ENCODE measurements at places on chromosomes 1 and 21.

DNA sequence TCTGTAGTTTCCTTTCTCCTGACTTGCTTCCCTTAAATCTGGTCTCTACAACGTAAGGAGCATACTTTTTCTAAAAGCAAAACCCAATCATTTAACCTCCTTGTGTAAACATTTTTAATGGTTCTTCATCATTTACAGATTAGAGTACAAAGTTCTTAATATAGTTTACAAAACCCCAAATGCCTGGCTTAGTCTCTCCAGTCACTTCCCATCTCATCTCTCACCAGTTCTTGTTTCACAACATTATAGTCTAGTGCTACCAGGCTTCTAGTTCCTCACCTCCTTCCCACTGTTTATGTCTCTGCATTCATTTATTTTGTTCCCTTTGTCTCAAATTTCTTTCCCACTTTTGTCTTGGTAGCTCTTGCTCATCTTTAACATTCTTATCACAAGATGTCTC is 168.4 kb downstream of the FASLG start:
- DNase-seq, result no peak

- DNase-seq, result no peak
Measured at GRCh38 chr21:26544201-26544775, 28.8 kb downstream of the CYYR1 start.

GRCh38 chr1:62438163-62438562 is 1.3 kb downstream of the USP1 start:
- no peak for DNase-seq

DNA sequence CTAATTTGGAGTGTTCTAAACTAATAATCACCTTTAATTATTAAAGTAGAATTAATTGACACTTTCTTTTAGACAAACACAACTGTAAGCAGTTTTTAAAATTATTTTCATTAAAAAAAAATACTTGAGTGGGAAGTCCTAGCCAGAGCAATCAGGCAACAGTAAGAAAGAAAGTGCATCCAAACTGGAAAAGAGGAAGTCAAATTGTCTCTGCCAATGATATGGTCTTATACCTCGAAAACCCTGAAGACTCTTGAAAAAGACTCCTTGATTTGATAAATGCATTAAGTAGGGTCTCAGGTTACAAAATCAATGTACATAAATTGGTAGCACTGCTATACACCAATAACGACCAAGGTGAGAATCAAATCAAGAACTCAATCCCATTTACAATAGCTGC is 83.0 kb upstream of the GADD45A start:
- DNase-seq, result no peak

DNA sequence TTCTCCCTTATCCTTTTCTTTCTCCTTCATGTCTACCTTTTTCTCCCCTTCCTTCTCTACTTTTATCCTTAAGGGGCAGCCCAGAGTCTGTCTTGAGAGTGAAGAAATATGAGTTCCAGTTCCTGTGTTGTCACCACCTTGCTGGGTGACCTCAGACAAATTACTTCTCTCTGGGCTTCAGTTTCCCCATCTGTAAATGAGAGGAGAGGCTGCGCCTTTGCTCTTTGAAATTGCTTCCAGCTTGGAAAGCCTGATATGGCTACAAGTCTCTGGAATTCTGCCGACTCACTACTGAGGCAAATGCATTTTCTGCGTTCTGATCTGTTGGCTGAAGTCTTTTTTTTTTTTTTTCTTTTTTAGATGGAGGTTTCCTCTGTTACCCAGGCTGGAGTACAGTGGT is 119.2 kb downstream of the SYF2 start:
- no peak for DNase-seq

DNA sequence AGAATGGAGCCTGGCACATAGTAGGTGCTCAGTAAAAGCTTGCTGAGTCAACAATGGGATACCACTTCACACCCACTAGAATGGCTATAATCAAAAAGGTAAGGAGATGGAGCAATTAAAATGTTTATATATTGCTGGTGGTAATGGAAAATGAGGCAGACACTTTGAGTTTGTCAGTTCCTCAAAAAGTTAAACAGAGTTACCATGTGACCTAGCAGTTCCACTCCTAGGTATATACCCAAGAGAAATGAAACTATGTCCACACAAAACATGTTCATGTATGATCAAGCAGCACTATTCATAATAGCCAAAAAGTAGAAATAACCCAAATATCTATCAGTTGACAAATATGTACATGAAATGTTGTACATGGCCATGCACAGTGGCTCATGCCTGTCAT is 74.8 kb upstream of the ECE1 start:
- DNase-seq, result no peak

GRCh38 chr21:42618707-42619102 is 34.7 kb upstream of the PDE9A start:
- no peak for DNase-seq

DNA sequence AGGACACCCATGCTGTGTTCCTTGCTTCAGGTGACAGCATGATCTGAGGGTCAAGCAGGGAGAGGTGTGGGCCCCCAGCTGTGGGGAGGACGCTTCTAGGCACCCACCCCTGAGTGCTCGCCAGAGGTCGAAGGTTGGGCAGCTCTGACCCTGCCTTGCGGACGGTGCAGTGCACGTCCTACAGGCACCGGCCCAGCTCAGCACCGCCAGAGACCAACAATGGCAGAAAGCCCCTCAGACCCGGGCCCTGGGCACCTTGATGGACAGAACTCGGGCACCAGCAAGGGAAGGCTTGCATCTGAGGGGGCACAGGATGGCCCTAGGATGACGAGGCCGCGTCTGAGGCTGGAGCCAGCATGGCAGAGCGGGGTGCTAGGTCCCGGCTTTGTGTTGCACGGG is 24.7 kb downstream of the NADK start:
- DNase-seq, result peak; percentile 16

- peak; percentile 27 for DNase-seq
Measured at GRCh38 chr1:2238361-2239012, 10.4 kb downstream of the SKI start.

- DNase-seq, result no peak
Measured at GRCh38 chr1:200890818-200891773, 3.6 kb upstream of the INAVA start.

DNA sequence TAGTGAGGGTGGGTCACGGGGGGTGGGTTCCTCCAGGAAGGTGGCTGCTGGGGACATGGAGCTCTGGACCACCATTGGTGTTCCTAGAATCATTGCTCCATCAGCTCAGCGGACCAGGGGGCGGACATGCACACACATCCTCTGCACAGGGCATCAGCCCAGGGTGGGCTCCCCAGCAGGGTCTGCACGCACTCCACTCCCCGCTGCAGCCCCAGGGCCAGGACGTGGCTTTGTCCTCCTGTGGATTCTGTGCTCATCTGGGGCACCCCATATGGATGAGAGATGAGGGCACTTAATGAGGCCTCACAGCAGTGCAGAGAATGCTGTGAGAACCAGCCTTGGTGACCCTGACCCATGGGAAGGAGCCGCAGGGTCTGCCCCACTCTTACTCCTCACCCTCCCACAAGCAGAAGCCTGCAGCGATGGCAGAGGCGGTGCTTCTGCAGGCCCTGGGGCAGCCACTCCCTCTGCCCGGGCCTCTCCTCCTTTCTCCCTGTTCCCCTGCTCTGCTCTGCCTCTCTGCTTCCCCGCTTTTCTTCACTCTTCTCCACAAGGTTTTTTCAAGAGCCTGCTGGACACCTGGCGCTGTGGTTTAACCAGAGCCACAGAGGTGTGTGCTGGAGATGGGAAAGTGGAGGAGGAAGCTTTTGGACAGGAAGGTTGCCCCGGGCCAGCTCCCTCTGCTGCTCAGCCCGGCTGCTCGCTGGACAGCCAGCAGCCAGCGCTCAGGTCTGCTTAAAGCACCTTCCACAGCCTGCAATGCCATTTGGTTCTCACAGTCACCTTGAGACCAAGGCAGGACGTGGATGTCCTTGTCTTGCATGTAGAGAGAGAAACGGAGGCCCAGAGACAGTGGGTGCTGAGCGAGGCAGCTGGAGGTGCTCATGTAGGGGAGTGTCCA is 26.3 kb upstream of the PCBP3 start:
- DNase-seq, result no peak

GRCh38 chr1:57474137-57474750 is 50.4 kb upstream of the DAB1 start:
- no peak for DNase-seq

- no peak for DNase-seq
Measured at GRCh38 chr1:242147096-242147976, 148.4 kb upstream of the MAP1LC3C start.

DNA sequence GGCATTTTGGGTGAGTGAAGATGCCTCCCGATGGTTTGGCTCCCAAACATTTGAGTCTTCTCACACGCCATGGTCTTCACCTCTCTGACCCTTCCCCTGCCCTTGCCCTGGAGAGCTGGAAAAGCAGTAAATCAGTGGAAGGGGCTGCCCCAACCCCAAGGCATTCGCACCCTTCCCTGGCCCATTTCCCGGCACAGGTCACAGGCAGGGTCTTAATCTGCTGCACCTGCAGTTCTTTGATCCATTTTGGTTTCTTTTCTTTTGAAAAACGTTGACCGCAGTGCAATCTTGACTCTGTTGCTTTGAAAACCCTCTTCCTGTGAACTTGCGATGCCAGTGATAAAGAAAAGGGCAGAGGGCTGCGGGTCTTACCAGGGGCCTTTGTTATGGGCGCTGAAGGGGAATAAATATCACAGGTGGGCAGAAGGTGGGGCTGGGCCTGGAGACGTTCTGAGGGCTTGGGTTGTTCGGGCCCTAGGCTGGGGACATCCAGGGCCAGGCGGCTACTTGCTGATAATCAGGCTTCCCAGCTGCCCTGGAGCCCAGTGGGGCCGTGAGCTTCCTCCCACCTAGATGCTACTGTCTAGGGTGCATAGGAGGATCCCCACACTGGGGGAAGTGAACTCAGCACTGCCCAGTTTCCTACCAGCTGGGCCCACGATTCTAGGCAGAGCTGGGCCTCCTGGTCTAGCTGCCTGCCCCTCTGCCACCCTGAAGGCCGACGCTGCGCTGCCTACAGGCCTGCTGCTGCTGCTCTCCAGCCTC is 38.6 kb upstream of the EPS8L3 start:
- DNase-seq, result no peak

GRCh38 chr1:38848071-38848470 is 11.5 kb downstream of the RRAGC start:
- no peak for DNase-seq

DNA sequence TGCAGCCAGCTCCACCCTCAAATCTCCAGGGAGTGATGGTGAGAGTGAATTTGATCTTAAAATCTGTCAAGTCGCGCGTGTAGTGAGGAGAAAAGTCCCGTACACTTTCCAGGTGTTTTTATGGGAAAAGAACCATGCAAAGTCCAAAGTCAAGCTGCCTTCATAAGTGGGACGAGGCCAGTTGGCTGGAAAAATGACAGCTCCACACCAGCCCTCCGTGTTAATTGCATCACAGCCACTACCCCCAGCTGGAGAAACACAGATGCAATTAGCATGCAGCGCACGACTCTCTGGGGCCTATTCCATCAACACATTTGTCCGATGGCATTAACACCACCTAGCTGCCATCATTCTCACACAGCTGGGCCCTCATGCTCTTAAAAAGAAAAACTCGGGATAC is 68.4 kb downstream of the KLHDC7A start:
- no peak for DNase-seq

DNA sequence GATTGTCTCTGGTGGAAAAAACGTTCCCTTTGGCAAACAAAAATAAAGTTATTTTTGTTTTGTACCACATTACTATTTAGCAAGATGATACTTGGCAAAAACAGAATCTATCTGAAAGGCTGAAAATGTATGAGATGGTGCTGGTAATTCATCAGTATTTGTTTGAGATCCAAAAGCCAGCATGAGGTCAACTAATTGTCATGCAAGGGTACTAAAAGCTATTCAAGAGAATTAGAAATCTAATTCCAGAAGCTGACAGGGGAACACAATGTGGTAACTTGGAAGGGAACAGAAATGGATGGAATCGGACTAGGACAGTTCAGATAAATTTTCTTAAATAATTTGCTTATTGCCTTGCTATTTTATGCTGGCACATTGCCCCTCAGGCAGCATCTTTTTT is 263.8 kb downstream of the KCNT2 start:
- no peak for DNase-seq
